ENCODE measurements at places on chromosomes 1 and 21.

DNA sequence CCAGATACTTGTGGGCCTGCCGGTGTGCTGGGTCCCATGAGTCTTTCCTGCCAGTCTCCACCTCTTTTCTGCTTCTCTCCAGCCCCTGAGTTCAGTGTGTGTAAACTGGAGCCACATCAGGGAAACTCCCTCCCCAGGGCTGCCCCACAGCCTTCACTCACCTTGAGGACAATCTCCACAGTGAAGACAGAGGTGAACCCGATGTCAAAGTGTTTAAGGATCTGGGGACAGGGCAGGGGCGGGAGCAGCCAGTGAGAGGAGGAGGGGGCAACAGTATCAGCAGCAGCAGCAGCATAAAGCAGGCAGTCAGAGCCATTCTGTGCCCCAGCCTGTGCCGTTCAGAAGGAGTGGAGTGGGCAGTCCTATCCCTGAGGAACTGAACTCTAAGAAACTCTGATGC is 43.2 kb downstream of the CACNA1S start:
- DNase-seq = no peak

GRCh38 chr21:31667132-31667531 is 7.6 kb downstream of the SOD1 start:
- no peak for DNase-seq

DNA sequence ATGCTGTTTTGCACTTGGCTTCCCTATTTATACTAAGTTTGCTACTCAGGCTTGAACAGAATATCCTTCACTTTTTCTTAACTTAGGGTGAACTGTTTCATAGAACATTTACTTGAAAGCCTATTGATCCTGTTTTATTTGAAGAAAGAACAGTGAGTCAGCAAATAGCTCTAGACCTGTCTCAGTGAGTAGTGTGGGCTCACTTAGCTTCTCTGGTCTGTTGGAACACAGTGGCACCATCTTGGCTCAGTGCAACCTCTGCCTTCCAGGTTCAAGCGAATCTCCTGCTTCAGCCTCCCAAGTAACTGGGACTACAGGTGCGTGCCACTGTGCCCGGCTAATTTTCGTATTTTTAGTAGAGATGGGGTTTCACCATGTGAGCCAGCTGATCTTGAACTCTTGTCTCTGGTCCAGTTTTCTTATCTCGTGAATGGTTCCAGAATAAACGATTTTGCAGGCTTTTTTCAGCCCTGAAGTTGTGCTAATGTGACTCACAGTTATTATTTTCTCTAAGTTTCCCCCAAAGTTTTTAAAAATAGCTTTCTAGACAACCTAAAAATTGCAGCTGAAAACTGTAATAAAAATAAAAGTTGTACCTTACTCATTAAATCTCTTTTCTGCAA is 76.8 kb downstream of the KIF1B start:
- no peak for DNase-seq

DNA sequence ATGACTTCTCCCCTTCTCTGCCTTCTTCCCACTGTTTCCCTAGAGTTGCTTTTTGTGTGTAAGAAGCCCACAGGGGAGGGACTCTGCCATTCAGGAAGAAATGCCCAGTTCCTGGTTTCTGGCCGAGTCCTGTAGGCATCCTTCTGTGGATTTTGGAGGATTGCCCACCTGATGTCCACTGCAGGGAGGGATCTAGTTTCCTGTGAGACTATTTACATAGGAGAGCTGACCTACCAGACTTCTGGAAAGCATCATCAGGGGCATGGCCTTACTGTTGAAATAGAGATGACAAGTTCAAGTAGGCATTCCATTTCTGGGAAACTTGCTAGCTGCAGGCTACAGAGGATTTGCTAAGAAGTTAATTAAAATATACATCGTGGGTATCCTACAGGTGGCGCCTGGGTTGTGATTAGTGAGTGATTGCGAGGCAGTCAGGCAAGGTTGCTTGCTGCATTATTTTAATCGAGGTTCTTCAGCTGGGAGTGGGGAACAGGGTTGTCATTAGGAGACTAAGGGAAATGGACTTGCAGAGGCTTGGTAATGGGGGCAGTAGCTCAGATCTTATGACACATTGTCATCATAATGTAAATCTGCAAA is 148.7 kb downstream of the HHAT start:
- no peak for DNase-seq

DNA sequence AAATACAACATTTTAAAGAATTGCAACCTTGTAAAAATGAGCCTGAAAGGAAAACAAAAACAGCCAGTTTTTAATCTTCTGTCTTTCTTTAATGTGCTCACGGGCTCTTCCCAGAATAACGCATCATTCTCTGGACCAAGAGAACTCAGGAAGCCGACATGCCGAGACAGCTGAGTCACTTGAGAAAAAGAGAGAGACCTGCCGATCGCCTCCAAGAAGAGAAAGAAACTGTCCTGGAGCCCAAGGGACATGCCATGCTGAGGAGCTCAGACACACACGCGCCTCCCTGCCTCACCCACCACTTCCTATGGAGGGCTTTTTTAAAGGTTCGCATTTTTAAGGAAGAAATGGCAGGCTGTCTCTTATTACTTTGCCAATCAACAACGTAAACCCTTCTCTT is 176.4 kb downstream of the ZNF281 start:
- DNase-seq = no peak

GRCh38 chr1:186717286-186717685 is 37.1 kb upstream of the PTGS2 start:
- no peak for DNase-seq

DNA sequence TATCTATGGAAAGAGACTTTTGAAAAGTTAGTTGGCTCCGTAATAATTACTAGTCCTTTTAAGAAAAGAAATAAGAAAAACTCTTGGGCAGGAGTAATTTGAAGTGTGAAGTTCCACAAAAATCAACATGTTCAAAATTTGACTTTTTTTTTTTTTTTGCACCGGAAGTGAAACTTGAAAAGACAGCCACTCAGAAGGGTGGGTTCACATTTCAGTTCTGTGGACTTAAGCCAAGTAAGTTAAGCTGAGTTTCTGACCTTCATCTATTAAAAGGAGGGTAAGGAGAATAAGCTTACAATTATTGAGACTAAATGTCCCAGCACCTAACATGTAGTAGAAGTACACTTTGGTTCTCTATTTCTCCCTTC is 11.0 kb downstream of the RO60 start:
- no peak for DNase-seq

DNA sequence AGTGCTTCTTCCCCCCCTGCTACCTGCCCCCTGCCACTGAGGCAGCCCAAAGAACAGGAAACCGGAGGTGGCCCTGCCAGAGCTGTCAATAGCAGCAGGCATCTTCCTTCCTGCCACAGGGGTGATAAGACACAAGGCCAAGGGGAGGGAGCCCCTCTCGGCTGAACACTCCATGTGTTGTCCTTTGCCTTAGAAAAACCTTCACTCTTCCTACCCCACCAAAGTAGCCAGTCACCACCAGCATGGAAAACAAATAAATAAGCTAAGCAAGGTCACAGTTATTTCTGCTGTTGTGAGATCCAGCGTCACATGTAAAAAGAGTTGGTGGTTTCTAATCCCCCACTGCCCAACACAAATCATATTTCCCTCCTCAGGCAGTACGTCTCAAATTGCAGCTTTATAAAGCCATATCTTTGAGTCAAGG is 104.8 kb upstream of the DPT start:
- no peak for DNase-seq
